ENCODE measurements at places on chromosomes 2 and 18.

- DNase-seq = no peak
Observed at GRCh38 chr2:11584525-11585056, 50.7 kb downstream of the GREB1 start.

DNA sequence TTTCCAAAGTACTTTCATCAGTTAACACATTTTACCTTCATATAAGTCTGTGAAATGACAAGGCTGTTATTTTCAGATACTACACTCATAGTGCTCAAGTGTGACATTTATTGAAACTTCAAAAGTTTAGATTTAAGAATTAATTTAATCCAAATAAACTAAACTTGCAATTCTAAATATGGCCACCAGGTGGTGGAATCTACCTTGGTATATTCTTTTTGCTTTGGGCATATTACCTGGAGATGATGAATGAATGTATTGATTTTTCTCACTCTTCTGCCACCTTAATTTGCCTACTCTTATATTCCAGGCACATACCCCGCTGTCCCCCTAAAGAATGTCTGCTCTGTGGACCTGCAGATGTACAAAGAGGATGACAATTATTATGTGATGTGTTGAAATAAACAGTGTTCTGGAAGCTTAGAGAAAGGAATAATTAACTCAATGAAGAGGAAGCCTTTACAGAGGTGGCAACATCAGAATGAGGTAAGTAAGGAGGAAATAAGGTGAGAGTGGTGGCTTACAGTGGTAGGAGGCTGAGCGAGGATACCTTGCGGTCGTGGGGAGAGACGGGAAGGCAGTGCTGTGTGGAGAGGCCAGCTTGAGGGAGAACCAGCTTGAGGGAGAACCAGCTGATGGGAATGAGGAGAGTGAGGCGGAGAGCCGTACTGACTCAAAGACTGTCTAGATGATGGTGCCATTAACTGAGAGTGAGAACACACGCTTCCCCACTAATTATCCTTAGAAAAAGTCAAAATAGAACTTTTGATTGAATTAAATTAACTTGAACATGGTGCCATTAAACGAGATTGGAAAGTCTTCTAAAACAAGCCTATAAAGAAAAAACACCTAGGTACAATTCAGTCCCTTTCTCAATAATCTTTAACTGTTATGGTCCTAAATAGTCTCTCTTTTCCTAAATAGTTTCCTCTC is 179.5 kb downstream of the CELF4 start:
- DNase-seq = no peak

- no peak for DNase-seq
Observed at GRCh38 chr2:127347734-127348392, 39.9 kb downstream of the MAP3K2 start.

DNA sequence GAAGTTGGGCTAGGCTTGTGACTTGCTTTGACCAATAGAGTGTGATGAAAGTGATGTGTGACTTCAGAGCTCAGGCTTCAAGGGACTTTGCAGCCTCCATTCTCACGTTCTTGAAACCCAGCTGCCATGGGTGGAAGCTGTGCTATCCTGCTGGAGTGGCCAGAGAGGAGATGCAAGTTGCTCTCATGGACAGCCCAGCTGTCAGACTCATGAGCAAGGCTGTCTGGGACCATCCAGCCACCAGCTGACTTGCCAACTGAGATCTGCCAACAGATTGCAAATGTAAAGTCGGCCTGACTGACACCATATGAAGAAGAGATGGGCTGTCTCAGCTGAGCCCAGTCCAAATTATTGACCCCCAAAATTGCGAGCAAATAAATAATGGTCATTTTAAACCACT is 226.4 kb upstream of the CXCR4 start:
- DNase-seq = no peak

- DNase-seq = no peak
Observed at GRCh38 chr2:159272156-159272555, 14.3 kb downstream of the WDSUB1 start.

GRCh38 chr2:9769171-9770005 is 73.9 kb upstream of the TAF1B start:
- DNase-seq = peak; percentile 85

DNA sequence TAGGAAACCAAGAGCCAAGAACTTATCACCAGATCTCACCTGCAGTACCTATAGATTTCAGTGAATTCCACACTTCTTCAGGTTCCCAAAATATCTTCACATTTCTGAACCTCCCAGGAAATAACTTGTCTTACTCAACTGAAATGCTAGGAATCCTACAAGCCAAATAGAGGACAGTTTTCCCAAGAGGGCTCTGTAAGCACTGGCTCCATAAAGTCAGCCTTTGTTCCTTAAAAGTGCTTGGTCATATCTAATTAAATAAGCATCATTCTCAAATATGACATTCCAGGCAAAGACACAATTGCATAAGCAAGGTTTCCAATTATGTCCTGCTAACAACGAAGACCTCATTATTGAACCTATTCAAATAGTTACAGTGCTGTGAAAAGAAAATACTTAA is 154.6 kb upstream of the MGAT5 start:
- no peak for DNase-seq

- DNase-seq = no peak
Observed at GRCh38 chr2:163255086-163255485, 416.5 kb upstream of the KCNH7 start.

DNA sequence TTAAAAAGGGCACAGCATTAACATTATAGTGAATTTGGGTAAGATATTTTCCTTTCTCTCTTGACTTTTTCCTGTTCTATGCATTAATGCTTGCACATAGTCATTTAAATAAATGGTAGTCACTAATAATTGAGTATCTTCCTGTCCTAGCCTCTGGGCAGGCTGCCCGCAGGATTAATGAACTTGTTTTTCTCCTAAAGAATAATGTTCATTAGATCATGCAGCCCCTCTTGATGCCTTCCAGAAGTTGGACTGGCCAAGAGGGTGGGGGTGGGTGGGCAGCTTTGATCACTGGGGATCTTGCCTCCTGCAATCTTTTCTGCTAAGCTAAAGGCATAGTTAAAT is 514.5 kb upstream of the CDH2 start:
- DNase-seq = no peak

DNA sequence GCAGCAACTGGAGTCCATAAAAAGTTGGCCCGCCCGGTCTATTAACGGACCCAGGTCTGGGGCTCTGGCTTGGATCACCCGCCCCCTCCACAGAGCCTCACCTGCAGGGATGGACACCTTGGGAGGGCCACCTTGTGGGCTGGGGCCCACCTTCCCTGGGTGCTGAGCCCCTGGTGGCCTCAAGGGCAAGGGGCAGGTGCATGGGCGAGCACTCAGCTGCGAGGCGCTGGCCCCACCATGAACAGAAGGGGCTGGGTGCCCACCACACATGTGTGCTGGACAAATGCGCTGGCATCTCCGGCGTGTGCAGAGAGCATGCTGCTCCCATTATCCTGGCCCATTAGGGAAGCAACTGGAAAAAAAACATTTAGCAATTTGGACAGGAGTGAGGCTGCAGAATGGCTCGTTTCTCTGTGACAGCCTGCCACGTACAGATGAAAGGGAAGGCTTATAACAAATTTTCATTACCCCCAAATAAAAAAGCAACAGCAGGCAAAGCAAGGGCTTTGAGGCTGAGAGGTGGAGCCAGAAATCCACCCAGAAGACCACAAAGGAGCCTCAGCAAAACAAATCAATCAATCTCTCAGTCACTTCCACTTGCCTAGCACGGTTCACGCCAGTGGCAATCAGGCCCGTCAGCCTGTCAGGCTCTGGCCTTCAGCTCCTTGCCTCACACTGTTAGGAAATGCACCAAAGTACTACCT is 253.1 kb upstream of the ZNF521 start:
- DNase-seq = no peak

DNA sequence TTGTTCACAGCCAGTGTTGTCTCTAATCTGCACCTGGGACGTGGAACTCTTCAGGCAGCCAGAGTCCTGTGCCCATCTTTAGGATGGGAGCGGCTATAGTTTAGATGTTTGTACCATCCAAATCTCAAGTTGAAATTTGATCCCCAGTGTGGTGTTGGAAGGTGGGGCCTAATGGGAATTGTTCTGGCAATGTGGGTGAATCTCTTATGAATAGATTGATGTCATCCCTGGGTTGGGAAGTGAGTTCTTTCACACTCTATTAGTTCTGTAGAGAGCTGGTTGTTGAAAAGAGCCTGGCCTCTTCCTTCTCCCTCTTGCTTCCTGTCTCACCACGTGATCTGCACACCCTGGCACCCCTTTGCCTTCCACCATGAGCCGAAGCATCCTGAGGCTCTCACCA is 300.9 kb downstream of the TXNL1 start:
- DNase-seq = no peak

- DNase-seq = no peak
Observed at GRCh38 chr2:134281815-134282419, 28.0 kb downstream of the MGAT5 start.

GRCh38 chr2:21793461-21793860 is 669.7 kb downstream of the TDRD15 start:
- no peak for DNase-seq

DNA sequence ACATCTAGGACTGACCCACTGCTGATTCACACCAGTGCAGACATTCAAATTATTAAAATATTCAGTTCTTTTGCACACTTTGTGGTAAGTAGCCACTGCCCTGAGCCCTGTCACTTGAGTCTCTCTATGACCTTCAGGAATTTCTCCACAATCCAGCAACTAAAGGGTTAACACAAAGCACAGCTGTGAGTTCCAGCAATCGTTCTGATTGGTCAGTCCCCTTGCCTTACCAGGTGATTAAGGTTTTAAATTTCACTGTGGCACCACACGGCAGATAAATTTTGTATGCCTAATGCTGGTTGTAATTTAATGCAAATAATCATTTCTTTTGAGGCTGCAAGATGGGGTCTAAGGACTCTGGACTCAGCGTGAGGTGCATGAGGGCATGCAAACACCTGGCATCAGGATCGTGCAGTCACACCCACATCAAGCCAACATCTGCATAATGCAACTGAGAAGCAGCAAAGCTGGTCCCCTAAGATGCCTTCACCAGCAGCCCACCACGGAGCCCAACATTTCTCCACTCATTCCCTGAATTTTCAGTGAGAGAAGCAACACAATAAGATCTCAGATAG is 36.6 kb downstream of the SLC14A1 start:
- DNase-seq = peak; percentile 82

DNA sequence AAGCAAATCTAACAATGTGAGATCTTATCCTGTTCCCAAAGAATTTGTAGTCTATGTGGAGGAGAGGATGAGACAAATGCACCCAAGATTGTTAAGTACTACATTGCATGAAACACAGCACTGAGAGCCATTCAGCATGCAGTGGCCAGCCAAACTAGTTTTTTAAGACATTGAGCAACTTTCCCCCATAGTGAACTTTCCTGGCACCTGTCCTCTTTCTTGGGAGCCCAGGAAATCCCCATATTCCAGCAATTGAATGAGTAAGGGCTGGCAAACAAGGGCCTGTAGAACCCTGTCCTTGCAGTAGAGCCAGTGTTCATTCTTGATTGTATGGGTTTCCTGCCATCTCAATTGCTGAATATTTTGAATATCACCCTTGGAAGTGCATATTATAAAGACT is 58.8 kb upstream of the FIGN start:
- DNase-seq = no peak

DNA sequence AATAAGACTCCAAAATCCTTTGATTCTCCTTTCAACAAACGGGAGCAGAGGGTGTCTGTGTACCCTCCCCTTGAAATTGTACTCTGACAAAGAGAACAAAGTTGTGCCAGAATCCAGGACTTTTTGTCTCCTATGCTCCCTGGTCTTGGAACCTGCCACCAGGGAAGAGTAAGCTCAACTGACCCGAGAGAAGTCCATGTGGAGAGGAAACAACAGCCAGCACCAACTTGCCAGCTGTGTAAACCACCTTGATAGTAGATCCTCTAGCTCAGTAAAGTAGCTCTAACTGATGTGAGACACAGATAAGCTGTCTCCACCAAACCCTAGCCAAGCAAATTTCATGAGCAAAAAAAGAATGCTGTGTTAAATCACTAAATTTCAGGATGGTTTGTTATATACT is 46.9 kb downstream of the LNPK start:
- DNase-seq = no peak

GRCh38 chr2:165371356-165371755 is 98.1 kb upstream of the CSRNP3 start:
- no peak for DNase-seq

- DNase-seq = no peak
Observed at GRCh38 chr2:8403876-8404275, 278.0 kb upstream of the ID2 start.

- peak; percentile 42 for DNase-seq
Observed at GRCh38 chr2:40554665-40555294, 102.9 kb upstream of the SLC8A1 start.
